Breast epithelium (tissue), 4 donors: ENCODE measurements at places on chromosomes 3 and 15. TPM values are rescaled to one million over a fixed set of nuclear protein-coding genes. Genes with fewer than 3 reads are reported as not detected.

DNA sequence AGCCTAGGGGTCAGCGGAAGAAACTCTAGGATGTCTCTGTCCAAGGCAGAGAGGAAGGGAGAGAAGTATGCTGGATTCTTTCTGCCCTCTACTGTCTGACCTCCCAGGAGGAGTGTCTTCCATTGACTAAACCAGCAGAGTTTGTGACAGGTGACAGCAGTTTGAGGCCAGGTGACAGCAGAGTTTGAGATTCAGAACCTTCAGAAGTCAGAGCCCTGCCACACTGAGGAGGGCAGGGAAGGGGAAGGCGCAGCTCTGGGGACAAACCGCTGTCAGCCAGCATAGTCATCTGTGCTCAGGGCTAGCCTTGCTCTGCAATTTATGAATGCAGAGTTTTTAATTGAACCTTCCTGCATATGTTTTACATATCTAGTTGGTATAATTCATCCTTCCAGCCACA, 12.3 kb downstream of the NRROS start:
- H3K36me3 ChIP-seq = no peaks in the 10 kb centered on the region
- no peak for DNase-seq
- H3K4me1 ChIP-seq = no peaks in the 10 kb centered on the region
- H3K27ac ChIP-seq = peak overlapping the region; percentile 42
- no peaks in the 10 kb centered on the region for H3K27me3 ChIP-seq
- H3K4me3 ChIP-seq = no peak overlapping the region

Gene C2CD4A
- total RNA-seq = not detected

DNA sequence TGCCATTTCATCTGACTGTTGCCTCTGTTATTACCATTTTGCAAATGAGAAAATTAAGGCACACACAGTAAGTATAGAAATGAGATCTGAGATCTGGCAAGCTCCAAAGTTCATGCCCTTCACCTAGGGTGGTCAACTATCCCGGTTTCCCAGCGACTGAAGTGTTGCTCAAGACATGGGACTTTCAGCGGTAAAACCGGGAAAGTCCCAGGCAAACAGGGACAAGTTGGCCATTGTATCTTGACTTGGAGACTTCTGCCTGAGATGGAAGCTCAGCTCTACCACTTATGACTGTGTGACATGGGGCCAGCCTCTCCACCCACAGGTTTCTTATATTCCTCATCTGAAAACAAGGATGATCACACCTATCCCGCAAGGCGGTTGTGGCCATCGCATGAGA, 55.6 kb upstream of the TPM1 start:
- no peaks in the 10 kb centered on the region for H3K36me3 ChIP-seq
- no peaks in the 10 kb centered on the region for H3K4me1 ChIP-seq
- no peak for DNase-seq
- H3K4me3 ChIP-seq = no peak overlapping the region
- H3K27me3 ChIP-seq = no peaks in the 10 kb centered on the region
- no peak overlapping the region for H3K27ac ChIP-seq

Gene RBPMS2
- 1.9 TPM for total RNA-seq

Gene ATP13A5
- not detected for total RNA-seq

Gene MAPKAPK3
- total RNA-seq = 30.4 TPM

- H3K27me3 ChIP-seq = no peaks in the 10 kb centered on the region
- no peak overlapping the region for H3K27ac ChIP-seq
- H3K36me3 ChIP-seq = no peaks in the 10 kb centered on the region
- no peak for DNase-seq
- H3K4me1 ChIP-seq = no peaks in the 10 kb centered on the region
Measured at GRCh38 chr3:142987707-142988106, 13.7 kb upstream of the U2SURP start.

Gene THAP10
- 5.9 TPM for total RNA-seq

Gene UBAP1L
- 7.2 TPM for total RNA-seq

GRCh38 chr3:16761571-16761970, 123.2 kb upstream of the PLCL2 start:
- no peaks in the 10 kb centered on the region for H3K27me3 ChIP-seq
- no peaks in the 10 kb centered on the region for H3K4me1 ChIP-seq
- H3K27ac ChIP-seq = no peak overlapping the region
- H3K36me3 ChIP-seq = no peaks in the 10 kb centered on the region
- no peak overlapping the region for H3K4me3 ChIP-seq

DNA sequence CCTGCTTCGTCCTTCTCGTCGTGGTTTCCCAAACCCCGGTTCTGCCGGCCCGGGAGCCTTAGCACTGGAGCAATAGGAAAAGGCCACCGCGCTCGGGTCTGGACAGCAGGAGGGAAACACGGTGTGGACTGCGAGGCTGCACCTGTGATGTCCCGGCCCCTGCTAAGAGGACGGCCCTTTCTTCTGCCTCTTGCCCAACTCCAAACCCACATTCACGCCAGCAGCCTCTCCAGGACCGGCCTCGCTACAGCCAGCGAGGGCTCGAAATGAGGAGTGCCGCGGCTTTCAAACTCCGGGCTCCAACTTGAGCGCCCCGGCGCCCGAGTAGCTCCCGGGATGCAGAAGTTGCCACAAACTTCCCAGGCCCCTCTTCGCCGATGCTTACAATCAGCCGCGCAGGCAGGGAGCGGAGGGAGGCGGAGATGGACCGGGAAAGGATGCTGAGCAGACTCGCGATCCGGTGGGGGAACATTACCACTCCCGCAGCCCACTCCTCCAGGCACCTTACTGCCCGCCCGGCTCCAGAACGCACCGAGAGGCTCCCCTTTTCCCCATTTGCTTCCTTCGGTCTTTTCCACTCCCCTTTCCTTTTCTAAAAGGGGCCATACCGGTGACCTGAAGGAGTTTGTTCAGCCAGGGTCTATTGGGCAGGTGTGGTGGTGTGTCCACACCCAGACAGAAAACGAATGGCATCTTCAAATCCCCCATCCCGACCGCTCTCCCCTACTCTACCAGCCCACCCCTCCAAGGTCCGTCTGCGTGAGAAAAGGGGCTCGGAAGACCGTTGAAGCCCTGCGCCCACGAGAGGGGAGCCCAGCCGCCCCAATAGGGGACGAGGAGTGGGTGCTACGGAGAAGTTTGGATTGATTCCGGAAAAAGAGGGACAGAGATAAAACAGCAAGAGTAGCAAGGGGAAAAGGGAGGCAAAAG, 18.8 kb upstream of the SATB1 start:
- no peak overlapping the region for H3K27ac ChIP-seq
- H3K4me1 ChIP-seq = peaks cover 4% of the 10 kb centered on the region
- H3K4me3 ChIP-seq = peak overlapping the region; percentile 75
- no peaks in the 10 kb centered on the region for H3K27me3 ChIP-seq
- DNase-seq = peak; percentile 50

GRCh38 chr15:38535491-38536200, 29.0 kb downstream of the RASGRP1 start:
- H3K27me3 ChIP-seq = no peaks in the 10 kb centered on the region
- no peaks in the 10 kb centered on the region for H3K36me3 ChIP-seq
- DNase-seq = no peak
- no peak overlapping the region for H3K27ac ChIP-seq
- no peak overlapping the region for H3K4me3 ChIP-seq

DNA sequence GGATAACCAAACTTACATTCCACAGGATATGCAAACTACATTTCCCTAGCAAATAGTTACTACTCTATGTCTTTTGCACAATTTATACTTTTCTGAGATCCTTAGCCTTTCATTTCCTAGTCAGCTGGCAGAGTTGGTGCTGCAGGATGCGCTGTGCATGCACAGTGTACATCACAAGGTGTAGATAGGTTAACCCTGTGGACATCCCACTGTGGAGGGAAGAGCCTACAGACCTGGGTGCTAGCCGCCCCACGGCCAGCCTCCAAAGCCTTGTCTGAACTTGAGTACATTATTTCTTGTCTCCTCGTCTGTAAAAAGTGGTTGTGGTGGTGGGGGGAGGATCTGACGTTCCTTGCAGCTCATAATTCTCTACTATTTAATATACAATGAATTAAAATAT, 3.5 kb downstream of the TNFSF10 start:
- peaks cover 22% of the 10 kb centered on the region for H3K4me1 ChIP-seq
- no peaks in the 10 kb centered on the region for H3K27me3 ChIP-seq
- H3K27ac ChIP-seq = peak overlapping the region; percentile 92
- H3K36me3 ChIP-seq = no peaks in the 10 kb centered on the region
- H3K4me3 ChIP-seq = no peak overlapping the region

DNA sequence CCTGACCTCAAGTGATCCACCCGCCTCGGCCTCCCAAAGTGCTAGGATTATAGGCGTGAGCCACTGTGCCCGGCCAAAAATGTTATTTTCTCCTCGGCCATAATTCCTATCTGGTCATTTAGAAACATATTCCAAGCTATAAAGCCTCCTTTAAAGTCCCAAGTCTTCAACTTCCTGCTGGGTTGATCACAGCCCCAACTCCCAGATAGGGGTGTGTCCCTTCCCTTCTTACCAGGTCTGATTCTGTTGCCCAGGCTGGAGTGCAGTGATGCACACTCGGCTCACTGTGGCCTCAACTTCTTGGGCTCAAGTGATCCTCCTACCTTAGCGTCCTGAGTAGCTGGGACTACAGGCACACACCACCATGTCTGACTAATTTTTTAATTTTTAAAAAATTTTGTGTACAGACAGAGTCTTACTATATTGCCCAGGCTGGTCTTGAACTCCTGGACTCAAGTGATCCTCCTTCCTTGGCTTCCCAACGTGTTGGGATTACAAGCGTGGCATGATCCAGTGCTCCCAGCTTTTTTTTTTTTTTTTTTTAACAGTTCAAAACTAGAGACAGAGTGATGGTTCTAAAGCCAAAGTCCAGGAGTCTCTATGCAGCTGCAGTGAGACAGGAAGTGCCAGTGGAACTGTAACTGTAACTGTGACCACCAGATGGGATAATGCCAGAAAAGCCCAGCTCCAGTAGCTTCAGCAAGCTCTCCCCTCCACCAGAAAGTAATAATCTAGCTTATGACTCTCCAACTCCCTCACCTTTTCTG, 8.2 kb upstream of the PRKAR2A start:
- H3K27me3 ChIP-seq = no peaks in the 10 kb centered on the region
- no peak overlapping the region for H3K27ac ChIP-seq
- no peak overlapping the region for H3K4me3 ChIP-seq
- H3K36me3 ChIP-seq = no peaks in the 10 kb centered on the region
- DNase-seq = peak; percentile 12

DNA sequence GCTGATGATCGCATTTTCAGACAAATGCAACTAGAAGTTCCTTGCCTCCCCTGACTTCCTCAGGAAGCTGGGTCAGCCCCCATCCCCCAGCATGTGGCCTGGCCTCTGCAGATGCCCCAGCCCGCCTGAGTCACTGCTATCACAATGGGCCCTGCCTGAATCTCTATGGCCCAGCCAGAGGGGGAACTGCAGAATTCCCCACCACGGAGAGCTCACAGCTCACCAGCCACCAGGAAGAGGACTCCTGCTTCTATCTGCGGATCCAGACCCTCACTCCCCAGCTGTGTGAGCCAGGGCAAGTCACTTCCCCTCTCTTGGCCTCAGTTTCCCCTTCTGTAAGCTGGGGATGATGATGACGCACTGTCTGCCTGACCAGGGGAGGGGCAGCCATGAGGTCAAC, 6.9 kb downstream of the PLXND1 start:
- H3K27ac ChIP-seq = peak overlapping the region; percentile 95
- no peak overlapping the region for H3K4me3 ChIP-seq
- peaks cover 9% of the 10 kb centered on the region for H3K4me1 ChIP-seq
- H3K36me3 ChIP-seq = no peaks in the 10 kb centered on the region
- H3K27me3 ChIP-seq = no peaks in the 10 kb centered on the region
- DNase-seq = no peak

DNA sequence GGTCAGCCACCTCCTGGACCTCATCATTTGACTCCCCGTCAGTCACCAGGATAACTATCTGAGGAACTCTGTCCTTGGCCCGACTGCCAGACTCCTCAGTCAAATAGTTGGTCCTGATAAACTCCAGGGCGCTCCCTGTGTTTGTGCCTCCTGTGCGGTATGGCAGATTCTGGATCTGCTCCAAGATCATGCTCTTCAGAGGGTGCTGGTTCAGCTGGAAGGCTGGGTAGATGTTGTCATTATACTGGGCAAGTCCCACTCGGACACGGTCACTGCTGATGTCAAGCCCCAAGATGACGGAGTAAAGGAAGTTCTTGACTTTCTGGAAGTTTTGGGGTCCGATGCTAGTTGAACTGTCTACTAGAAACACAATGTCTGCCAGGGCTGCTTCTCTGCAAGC, 31.1 kb upstream of the CAPN7 start:
- H3K27me3 ChIP-seq = no peaks in the 10 kb centered on the region
- no peaks in the 10 kb centered on the region for H3K4me1 ChIP-seq
- H3K27ac ChIP-seq = no peak overlapping the region
- no peak for DNase-seq
- no peaks in the 10 kb centered on the region for H3K36me3 ChIP-seq

DNA sequence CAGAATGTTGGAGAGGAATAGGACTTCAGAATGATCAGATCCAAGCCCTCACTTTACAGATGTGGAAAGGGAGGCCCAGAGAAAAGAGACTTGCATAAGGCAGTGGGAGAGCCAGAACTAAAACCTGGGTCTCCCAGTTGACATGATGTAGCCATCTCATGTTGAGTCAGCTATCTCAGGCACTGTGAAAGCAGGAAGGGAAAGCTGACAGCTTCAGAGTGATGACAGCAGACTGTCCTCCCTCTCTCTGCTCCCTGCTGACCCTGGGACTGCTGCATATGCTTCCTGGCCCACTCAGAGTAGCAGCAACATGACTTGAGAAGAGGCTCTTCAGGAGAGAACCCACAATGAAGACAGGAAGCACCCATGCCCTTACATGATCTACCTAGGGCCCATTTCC, 14.7 kb downstream of the FHIT start:
- no peak overlapping the region for H3K4me3 ChIP-seq
- H3K27me3 ChIP-seq = no peaks in the 10 kb centered on the region
- no peak overlapping the region for H3K27ac ChIP-seq
- no peaks in the 10 kb centered on the region for H3K4me1 ChIP-seq
- no peaks in the 10 kb centered on the region for H3K36me3 ChIP-seq
